ENCODE measurements at places on chromosomes 12 and 14. TPM values are rescaled to one million over a fixed set of nuclear protein-coding genes. Genes with fewer than 3 reads are reported as not detected.

RERGL gene
- polyA plus RNA-seq = 5.6 TPM

DNA sequence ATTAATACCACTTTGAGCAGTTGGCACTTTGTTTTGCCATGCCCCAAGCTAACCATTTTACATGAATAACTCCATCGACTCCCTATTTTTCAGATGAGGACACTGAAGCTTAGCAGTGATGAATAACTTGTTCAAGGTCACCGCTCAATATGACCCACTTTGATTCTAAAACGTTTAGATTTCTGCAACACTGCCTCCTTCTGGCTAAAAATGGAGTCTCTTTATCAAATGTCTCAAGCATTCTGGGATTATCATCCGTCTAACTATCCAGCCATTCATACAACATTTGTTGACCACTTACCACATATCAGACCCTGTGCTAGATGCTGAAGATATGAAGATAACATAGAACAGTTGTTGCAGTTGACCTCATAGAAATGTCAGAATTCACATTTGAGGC is 298.0 kb downstream of the PPFIA2 start:
- no peak for DNase-seq

DNA sequence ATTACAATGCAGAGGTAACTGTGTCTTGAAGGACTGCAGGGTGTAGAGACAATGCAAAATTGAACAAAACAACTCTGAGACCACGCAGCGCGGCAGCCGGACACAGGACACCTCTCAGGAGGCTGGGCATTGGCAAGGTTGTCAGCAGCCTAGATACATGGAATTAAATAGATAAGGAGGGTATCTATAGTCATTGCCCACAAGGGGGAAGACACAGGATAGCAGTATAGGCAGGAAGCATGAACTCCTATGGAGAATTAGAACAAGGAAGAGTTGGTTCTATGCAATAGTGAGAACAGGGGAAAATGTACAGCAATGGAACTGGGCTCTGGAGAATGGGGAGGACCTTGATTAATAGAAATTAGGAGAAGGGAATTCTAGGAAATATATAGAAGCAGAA is 164.1 kb downstream of the C12orf42 start:
- DNase-seq = no peak

PTPN21 gene
- polyA plus RNA-seq = 37.7 TPM

LGR5 gene
- 21.8 TPM for polyA plus RNA-seq

DNA sequence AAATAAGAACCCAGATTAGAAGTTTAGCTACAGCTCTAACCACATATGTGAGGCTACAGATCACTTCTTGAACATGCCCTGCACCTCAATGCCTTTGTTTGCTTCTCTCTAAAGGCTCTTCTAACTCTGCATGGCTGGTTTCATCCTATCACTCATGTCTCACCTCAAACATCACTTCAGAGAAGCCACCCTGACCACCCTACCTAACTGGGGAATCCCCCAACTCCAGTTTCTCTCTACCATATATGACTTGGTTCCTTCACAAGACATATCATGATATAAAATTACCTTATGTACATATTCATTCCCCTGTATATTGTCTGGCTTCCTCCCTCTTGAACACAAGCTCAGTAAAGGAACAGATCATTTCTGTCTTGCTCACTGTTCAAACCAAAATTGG is 250.2 kb upstream of the GRIP1 start:
- DNase-seq = no peak

- DNase-seq = no peak
These were observed 2.2 kb upstream of the PXN start for GRCh38 chr12:120267736-120268135.

DNA sequence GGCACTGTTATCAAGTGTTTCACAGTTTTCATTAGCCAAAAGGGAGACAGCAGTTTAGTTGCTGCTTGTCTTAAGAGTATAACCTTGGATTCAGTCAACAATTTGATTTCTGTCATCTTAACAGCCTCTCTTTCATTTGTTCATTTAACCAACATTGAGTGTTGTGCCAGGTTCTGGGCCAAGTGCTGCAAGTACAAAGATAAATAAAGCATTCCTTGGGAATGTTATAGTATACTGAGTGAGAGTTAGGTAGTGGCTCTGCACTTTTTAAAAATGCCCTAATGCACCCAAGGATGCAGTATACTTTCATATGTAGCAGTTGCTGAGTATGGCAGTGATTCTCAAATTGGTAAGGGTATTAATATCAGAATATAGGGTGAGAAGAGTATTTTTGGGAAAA is 15.4 kb downstream of the APAF1 start:
- no peak for DNase-seq

- DNase-seq = no peak
These were observed 33.2 kb downstream of the EGLN3 start for GRCh38 chr14:33917661-33918060.

DNA sequence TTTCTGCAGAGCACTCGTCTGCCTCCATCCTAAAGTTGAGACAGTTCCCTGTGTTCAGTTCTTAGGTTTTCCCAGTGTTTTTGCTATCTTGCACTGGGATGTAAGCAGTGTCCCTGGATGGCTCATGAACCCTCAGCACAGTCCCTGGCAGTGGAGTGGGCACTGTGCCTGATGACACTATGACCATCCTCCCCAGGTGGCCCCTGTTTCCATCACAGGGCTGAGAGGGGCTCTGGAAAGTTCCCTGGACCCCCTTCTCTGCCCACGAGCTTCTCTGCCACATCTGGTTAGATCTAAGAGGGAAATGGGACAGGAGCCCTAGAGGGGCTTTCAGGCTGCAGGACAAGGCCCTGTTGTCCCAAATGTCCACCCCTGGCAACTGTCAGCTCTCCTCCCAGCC is 249.8 kb upstream of the SFSWAP start:
- DNase-seq = no peak

PLEKHD1 gene
- 4.6 TPM for polyA plus RNA-seq

DNA sequence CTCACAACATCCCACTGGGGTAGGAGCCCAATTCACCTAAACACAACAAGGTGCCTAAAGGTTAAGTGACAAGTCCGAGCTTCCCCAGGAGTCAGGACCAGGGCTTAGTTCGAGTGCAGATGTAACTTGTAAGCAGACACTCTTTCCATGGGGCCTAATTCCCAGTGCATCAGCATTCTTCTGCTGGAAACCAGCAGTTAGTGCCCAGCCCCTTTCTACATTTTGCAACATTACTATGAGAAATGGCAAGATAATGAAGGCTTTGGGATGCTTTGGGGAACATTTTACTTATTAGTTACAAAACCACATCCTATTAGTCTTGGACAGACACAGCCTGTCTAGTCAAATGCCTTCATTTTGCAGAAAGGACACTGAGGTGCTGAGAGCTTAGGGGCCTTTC is 179.8 kb downstream of the CALM1 start:
- no peak for DNase-seq

- no peak for DNase-seq
These were observed 95.6 kb downstream of the ASCL1 start for GRCh38 chr12:103053089-103053488.

DNA sequence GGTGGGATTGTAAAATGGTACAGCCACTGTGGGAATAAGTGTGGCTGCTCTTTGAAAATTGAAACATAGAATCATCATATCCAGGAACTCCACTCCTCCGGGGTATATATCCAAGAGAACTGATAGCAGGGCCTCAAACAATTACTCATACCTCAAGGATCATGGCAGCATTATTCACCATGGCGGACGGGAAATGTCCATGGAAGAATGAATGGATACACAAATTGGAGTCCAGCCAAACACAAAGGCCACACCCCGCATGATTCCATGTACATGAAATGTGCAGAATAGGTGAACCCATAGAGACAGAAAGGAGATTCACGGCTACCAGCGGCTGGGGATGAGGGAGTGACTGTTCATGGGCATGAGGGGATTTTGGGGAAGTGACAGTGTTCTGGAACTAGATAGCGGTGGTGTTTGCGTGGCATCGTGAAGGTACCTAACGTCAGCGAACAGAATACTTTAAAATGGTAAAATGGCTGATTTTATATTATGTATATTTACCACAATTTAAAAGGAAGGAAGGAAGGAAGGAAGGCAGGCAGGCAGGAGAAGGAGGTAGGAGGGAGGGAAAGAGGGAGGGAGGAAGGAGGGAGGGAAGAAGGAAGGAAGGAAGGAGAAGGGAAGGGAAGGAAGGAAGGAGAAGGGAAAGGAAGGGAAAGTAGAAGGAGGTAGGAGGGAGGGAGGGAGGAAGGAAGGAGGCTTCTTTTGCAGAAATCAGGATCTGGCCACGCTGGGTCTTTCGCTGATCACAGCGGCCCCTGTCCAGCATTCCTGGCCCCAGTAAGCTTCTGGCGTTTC is 14.1 kb upstream of the NCOR2 start:
- DNase-seq = no peak

DNA sequence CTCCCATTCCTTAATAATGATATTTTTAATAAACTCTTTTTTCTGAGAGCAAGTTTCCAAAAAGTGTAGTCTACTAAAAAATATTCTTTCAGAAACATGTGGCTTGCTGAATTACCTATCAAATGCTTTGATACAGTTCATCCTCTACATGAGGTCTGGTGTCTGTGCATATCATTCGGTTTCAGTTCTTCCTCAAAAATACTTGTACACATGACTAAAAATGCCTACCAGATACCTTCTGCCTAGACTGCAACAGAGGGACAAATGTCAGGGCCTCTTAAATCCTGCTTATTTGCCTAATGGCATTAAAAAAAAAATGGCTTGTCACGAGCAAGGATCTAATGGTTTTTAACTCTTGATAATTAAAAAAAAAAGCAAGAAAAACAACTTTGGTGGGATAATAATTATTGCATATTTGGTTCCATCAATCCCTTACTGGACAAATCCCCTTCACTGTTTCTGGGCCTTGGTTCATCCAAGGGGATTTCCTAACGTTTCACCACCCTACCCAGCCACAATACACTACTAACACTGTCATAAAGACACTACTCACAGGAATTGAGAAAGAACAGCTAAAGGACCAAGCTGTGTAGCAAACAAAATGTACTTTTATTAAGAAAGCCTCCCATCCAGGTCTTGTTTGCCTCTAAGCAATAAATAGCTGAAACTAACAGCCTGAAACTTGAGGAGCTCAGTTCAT is 45.7 kb downstream of the PARP11 start:
- no peak for DNase-seq

GRCh38 chr12:119659289-119659897 is 8.5 kb upstream of the PRKAB1 start:
- no peak for DNase-seq

- DNase-seq = no peak
These were observed 8.5 kb upstream of the KRT5 start for GRCh38 chr12:52528641-52529143.

DNA sequence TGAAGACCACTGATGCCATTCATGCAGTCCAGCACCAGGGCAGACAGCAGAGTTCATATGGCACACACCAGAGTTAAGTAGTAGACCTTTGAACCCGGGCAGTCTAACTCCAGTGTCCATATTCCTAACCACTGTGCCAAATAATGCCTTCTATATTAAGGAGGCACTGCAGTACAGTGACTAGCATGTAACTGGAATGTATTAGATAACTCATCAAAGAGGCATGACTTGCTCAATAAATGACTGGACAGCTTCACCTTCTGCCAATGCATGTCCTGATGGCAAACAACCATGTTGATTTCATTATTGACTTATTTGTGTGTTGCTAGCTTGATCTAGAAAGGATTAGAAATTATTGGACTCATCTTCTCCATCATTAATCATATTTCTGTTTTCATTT is 40.2 kb downstream of the DACT1 start:
- DNase-seq = no peak

DNA sequence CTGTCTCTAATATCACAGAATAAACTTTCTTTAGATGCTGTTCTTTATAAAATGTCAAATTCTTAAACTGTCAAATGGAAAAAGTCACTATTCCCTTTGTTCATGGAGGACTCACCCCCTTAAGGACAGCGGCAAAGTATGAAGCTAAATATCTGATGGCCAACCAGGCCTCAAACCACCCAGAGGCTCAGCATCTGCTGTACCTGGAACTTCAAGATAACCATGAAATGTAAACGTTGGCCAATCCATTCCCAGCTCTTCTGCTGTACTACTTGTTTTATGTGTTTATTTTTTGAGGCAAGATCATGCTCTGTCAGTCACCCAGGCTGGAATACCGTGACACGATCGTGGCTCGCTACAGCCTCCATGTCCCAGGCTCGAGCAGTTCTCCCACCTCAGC is 15.7 kb downstream of the RFC5 start:
- DNase-seq = no peak

- DNase-seq = no peak
These were observed 62.8 kb downstream of the BEGAIN start for GRCh38 chr14:100524233-100524932.

- no peak for DNase-seq
These were observed 16.4 kb upstream of the RAB35 start for GRCh38 chr12:120132863-120133385.

- DNase-seq = no peak
These were observed 3.4 kb downstream of the SLC22A17 start for GRCh38 chr14:23349156-23349845.

- no peak for DNase-seq
These were observed 71.9 kb upstream of the DDX11 start for GRCh38 chr12:31001581-31002360.

DNA sequence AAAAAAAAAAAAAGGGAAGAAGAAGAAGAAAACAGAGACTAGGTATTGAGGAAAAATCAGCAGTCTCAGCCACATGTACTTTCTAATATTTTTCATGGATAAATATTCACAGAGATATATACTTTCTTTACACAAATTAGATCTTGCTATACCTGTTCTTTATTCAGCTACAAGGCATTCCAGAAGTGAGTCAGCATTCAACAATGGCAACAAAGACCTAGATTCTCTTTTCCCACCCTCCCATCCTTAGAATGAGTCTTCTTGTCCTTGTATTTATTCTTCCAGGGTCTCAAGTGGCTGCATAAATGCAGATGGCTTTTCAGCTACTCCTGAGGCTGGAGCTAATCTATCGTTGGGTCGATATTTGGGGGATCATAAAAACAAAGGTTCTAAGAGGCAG is 93.0 kb downstream of the NT5DC3 start:
- no peak for DNase-seq

DNA sequence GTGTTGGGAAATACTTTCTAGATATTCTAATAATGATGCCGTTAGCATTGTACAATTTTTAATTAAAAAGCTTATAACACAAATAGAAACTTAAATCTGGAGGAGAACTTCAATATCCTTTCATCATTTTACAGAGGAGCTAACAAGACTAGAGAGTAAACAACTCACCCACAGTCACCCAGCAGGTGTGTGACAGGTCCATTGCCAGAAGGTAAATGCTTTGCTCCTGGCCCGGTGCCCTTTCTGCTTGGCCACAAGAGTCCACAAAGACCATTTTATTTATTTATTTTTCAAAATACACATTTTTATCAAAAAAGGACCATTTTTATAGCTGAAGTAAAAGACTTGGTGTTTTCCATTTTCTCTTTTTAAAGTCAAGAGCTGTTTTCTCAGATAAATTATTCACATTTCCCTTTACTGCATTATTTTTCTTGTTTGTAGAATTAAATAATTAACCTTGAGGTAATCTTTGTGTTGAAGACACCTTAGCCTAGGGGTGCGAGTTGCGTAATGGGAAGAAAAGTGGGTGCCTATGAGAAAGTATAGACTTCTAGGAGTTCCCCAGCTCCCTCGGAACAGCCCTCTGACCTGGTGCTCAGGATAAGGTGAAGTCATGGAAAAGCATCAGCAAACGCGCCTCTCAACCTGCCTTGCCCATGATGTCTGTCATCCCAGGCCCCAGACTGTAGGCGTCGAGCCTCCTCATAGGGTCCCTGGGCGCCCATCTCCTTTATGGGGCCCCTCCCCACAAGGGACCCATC is 26.3 kb upstream of the AMIGO2 start:
- DNase-seq = no peak

Data from renal cortex interstitium (tissue), 15 donors.